ENCODE measurements at places on chromosomes 7 and 10. TPM values are rescaled to one million over a fixed set of nuclear protein-coding genes. Genes with fewer than 3 reads are reported as not detected.
A peak's percentile ranks its signal among the peaks of the same experiment; 100 is the strongest.

GRCh38 chr7:128697302-128697905 is 25.3 kb downstream of the GARIN1A start:
- peak; percentile 71 for DNase-seq
- H3K4me1 ChIP-seq = peaks cover 10% of the 10 kb centered on the region
- H3K4me3 ChIP-seq = no peak overlapping the region
- H3K36me3 ChIP-seq = no peaks in the 10 kb centered on the region
- no peak overlapping the region for H3K27ac ChIP-seq

GRCh38 chr10:43294892-43295291 is 28.0 kb upstream of the RASGEF1A start:
- H3K4me1 ChIP-seq = no peaks in the 10 kb centered on the region
- H3K36me3 ChIP-seq = no peaks in the 10 kb centered on the region
- H3K27ac ChIP-seq = no peak overlapping the region
- H3K4me3 ChIP-seq = no peak overlapping the region
- no peak for DNase-seq

- H3K4me3 ChIP-seq = no peak overlapping the region
- H3K4me1 ChIP-seq = peaks cover 8% of the 10 kb centered on the region
- H3K27ac ChIP-seq = no peak overlapping the region
- no peaks in the 10 kb centered on the region for H3K36me3 ChIP-seq
- DNase-seq = no peak
- no peaks in the 10 kb centered on the region for H3K27me3 ChIP-seq
Measured at GRCh38 chr10:78952030-78952429, 116.7 kb upstream of the ZMIZ1 start.

DNA sequence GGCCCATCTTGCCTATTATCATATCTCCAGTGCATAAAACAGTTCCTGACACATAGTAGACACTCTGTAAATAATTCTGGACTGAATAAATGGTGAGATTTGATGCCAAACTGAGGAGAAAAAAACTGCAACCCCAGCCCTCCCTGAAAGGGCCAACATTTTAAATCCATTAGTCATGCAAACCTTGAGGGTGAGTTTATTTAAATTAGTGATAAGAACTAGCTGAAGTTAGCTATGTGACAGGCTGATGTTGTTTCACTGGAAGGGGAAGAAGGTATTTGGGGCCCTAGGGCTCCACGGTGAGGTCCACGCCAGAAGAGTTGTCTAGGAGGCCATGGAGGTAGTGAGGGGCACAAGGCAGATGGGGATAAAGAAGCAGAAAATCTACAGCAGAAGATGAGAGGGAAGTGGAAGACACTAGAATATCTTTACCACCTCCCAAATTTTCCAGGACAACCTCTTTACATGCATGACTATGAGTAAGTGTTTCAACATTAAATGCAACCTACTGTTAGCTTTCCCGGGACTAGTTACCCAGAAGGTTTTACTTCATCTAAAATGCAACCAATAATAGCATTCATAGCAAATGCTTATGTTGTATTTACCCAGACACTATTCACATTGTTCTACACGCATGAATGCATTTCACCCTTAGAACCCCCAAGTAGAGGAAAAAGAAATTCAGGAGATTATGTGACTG is 183.2 kb upstream of the LYZL1 start:
- no peak for DNase-seq
- no peak overlapping the region for H3K4me3 ChIP-seq
- H3K27ac ChIP-seq = no peak overlapping the region
- H3K27me3 ChIP-seq = no peaks in the 10 kb centered on the region

GRCh38 chr10:103395754-103396066 is 565 bp downstream of the ATP5MK start:
- no peak for DNase-seq
- H3K27ac ChIP-seq = peak overlapping the region; percentile 92
- peak overlapping the region; percentile 72 for H3K4me3 ChIP-seq
- peaks cover 14% of the 10 kb centered on the region for H3K36me3 ChIP-seq

DNA sequence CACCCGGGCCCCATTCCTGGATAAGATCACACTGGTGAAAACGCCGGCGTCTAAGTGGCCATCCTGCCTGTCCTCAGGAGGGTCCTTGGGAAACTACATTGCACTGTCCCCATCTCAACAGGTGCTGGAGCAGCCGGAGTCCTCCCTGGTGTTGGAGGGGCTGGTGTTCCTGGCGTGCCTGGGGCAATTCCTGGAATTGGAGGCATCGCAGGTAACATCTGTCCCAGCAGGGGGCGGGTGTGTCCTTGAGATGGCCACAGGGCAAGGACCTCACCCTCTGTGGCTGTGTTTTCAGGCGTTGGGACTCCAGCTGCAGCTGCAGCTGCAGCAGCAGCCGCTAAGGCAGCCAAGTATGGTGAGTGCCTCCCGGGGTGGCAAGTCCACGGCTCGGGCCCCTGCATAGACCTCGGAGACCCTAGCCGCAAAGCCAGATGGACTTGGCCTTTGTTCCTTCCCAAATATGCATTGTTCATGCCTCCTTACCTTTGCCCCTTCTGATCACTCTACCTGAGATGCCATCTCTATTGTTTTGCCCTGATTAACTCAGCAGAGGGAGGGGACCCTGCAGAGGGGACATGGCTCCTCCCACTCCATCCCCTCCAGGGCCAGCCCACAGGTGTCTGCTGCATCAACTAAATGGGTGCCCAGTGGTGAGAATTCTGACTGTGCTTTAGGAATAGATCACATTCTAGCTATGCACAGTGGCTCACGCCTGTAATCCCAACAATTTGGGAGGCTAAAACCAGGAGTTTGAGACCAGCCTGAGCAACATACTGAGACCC is 23.8 kb downstream of the ELN start:
- H3K36me3 ChIP-seq = peaks cover 19% of the 10 kb centered on the region
- no peaks in the 10 kb centered on the region for H3K4me1 ChIP-seq
- no peak overlapping the region for H3K4me3 ChIP-seq
- no peak for DNase-seq

- no peak overlapping the region for H3K4me3 ChIP-seq
- no peaks in the 10 kb centered on the region for H3K36me3 ChIP-seq
- DNase-seq = no peak
- H3K27me3 ChIP-seq = no peaks in the 10 kb centered on the region
- H3K27ac ChIP-seq = no peak overlapping the region
Measured at GRCh38 chr7:41385996-41386395, 316.9 kb downstream of the INHBA start.

GRCh38 chr7:41882256-41882655 is 179.4 kb upstream of the INHBA start:
- peaks cover 48% of the 10 kb centered on the region for H3K4me1 ChIP-seq
- no peak overlapping the region for H3K4me3 ChIP-seq
- no peaks in the 10 kb centered on the region for H3K27me3 ChIP-seq
- no peak overlapping the region for H3K27ac ChIP-seq
- no peak for DNase-seq

- H3K4me3 ChIP-seq = no peak overlapping the region
- no peaks in the 10 kb centered on the region for H3K27me3 ChIP-seq
- no peaks in the 10 kb centered on the region for H3K4me1 ChIP-seq
- no peaks in the 10 kb centered on the region for H3K36me3 ChIP-seq
- no peak overlapping the region for H3K27ac ChIP-seq
- DNase-seq = peak; percentile 33
Measured at GRCh38 chr10:121616291-121616690, 18.0 kb upstream of the FGFR2 start.

Gene ELN
- 13.3 TPM for total RNA-seq

Gene IKZF1
- 20.5 TPM for total RNA-seq

Gene ENO4
- 0.16 TPM for total RNA-seq

Gene CYP2C19
- total RNA-seq = not detected

Gene GPR26
- not detected for total RNA-seq

Gene TAS2R5
- total RNA-seq = 3.7 TPM

Gene IDI2
- not detected for total RNA-seq
